ENCODE measurements at places on chromosomes 6 and 20.

- no peak for DNase-seq
These were observed 55.6 kb upstream of the CSE1L start for GRCh38 chr20:48990467-48990866.

- DNase-seq = no peak
These were observed 444.8 kb downstream of the PTPRT start for GRCh38 chr20:42744756-42745465.

- no peak for DNase-seq
These were observed 64.7 kb upstream of the NFATC2 start for GRCh38 chr20:51607170-51607569.

DNA sequence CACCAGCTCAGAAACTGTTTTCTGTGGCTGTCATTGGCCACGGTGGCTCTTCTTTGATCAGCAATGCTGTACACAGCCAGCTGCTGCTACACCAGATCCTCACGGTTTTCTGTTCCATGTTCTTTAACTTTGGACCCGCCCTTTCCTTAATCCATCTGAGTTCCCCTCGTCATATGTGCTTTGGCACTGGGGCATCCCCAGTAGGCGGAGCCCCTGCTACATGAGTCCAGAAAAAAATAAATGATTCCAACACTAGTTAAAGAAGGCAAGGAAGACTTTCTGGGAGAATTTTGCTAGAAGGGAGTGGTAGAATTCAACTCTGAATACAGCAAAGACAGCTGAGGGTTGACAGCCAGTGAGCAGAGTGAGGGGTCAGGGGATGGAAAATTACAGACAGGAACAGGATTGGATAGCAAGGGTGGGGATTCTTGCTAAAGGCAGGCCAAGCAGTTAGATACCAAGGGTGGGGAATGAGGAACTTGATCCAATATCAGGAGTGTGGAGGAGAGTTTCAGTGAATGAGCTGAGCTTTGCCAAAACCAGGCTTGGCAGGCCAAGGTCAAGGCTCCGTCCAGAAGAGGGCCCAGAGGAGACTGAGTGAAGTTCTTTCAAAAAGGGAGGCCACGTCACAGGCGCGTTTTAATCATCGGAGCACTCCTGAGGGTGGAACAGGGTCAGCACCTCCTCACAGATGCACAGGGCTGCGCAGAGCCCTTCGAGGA, 391.8 kb downstream of the CDH4 start:
- DNase-seq = no peak

GRCh38 chr6:42511803-42512422, 51.9 kb upstream of the UBR2 start:
- no peak for DNase-seq

- DNase-seq = no peak
These were observed 4.5 kb downstream of the SOX4 start for GRCh38 chr6:21597801-21598673.

DNA sequence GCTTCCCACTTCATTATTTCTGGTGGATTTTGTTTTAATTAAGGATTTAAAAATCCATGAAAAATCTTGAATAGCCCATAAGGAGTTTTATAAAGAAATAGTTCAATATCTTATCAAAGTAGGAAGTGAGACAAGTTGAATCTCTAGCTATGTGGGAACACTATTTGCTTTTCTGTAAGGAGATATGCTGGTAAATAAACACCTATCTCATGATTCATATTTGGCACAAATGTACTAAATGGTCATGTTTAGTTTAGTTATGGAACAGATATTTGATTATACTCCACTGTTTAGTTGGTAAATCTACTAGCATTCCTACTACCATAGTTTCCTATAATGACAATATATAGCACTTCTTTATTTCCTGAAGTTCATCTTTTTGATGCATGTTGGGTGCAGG, 239.9 kb upstream of the CEP162 start:
- DNase-seq = no peak

GRCh38 chr20:36499211-36499610, 42.1 kb upstream of the MYL9 start:
- no peak for DNase-seq

DNA sequence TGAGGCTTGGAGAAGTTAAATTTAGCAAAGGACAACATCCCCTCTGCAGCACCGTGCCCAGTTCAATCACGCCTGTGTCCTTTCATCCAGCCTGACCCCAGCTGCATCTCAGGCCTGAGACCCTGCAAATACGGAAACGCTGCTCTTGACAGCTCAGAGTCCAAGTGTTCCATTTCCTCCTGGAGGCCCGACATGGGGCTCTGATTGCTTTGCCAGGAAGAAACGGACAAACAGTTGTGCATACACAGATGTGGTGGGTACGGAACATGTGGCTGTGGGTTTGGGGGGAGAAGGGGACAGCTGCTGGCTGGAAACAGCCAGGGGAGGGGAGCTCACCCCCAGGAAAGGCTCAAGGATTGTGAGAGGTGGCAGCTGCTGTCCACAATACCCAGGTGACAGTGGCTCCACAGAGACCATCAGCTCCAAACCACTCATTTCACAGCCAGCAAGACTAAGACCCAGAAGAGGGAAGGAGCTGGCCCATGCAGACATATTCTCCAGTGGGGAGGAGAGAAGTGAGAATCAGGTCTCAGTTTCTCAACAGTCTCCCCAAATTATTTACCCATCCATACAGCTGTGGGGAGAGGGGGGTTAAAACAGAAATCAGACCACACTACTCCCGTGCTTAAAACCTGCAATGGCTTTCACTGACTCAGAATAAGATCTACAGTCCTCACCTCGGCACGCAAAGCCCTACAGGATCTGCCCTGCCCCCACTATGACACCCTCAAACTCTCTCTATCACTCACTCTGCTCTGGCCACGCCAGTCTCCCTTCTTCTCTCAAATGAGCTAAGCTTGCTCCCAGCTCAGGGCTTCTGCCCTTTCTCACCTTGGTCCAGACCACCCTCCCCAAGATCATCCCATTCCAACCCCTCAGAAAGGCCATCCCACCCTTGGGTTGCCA, 89.1 kb downstream of the PREX1 start:
- DNase-seq = no peak

Measured in NCI-H1048 (cell line).